Hindlimb muscle (tissue), 1 donor: ENCODE measurements at places on chromosomes 6 and 20. TPM values are rescaled to one million over a fixed set of nuclear protein-coding genes. Genes with fewer than 3 reads are reported as not detected.

DNA sequence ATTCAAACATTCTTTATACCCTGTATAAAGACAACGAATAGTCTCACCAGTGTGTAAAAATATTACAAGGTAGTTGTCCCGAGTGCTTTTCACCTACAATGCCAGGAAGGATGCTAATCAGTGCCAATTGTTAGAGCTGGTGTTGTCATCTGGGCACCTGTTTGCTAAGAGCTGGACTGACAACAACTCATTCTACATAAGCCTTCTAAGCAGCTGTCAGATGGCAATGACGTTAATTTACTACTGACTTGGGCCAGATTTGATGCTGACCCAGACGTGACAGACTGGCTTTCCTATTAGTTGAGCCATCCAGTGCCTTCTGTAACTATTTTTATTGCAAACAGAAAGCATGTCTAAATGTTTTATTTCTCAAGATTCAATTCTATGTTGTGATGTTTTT, 355.2 kb downstream of the ADGRB3 start:
- DNase-seq, result peak; percentile 15

Gene LCA5
- 4.1 TPM for polyA plus RNA-seq

Gene SGK2
- polyA plus RNA-seq, result 0.90 TPM

GRCh38 chr6:37456126-37456525, 23.1 kb downstream of the CMTR1 start:
- no peak for DNase-seq

DNA sequence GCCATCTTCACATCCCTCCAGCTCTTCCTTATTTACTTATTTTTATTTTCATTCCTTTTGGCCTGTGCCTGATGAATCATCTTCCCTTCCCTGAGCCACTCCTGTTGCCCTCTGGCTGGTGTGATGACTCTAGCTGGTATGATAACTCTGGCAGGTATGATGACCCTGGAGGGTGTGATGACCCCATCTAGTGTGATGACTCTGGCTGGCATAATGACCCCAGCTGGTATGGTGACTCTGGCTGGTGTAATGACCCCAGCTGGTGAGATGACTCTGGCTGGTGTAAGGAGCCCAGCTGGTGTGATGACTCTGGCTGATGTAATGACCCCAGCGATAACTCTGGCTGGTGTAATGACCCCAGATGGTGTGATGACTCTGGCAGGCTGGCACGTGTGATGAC, 426.8 kb downstream of the QKI start:
- DNase-seq, result no peak
